ENCODE measurements at places on chromosomes 3 and 15.

- no peak for DNase-seq
Observed at GRCh38 chr15:43948691-43949325, 122.0 kb downstream of the WDR76 start.

DNA sequence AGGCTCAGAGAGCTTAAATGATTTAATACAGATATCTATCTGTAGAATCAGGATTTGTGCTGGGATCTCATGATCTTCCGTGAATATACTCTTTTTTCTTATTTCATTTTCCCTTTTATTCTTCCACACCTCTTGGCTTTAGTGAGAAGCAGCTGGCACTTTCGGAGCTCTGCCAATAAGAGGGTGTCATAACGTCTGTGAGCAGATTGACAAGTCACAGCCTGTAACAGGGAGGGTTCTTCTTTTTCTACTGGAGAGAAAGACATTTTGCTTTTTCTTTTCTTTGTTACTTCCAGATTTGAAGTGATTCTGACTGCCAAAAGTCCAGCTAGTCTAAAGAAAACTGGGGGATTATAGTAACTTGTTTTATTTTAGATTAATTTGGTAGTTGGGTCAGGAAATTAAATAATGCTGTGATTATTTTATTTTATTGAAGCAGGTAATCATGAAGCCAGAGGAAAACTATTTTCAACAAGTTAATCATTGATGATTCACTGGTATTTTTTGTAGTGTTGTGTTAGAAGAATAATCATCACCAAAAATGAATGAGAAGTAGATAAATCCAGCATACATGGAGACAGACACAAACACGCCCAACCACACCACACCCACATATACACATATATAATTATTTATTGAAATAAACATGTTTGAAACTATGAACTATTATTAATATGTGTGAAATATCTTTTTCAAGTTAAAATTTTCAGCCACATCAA, 69.8 kb downstream of the TNFAIP8L3 start:
- no peak for DNase-seq

GRCh38 chr3:119637679-119638477, 22.5 kb downstream of the POPDC2 start:
- no peak for DNase-seq

DNA sequence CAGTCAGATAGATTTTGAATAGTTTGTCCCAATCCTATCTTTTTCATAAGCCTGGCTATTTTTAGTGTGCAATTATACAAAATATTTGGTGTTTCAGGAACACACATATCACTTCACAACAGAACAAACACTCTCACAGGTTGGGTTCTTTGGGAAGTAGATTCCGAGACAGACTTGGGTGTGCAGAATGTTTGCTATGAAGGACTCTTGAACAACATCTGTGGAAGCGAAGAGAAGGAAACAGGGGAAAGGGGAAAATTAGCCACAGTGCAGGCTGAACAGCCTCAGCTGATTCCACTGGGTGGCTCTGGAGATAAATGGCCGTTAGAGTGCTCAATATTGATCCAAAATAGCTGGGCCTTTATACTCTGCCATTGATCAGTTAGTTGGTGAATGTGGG, 61.8 kb downstream of the GUCA1C start:
- DNase-seq, result no peak

GRCh38 chr15:77836121-77836692, 203.5 kb upstream of the LINGO1 start:
- no peak for DNase-seq

GRCh38 chr3:194270627-194271459, 80.3 kb downstream of the CPN2 start:
- no peak for DNase-seq

DNA sequence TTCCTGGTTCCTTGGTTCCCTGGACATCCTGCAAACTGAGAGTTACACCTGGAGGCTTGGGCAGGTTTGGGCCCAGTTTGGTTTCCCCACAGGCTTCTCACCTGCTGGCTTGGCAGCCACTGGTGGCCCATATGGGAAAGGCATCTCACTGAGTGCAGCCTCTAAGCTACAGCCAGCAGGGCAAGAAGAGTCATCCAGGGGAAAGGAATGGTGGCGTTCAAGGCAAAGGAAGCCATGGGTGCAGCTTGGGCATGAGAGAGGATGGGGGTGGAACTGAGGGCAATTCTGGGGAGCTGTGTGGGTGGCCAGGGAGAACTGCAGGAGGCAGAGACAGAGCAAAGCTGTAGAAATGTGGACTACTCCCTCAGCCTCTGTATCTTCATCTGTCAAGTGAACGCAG, 106.4 kb downstream of the EPHB1 start:
- no peak for DNase-seq

GRCh38 chr15:32685576-32685975, 32.2 kb upstream of the GREM1 start:
- no peak for DNase-seq

DNA sequence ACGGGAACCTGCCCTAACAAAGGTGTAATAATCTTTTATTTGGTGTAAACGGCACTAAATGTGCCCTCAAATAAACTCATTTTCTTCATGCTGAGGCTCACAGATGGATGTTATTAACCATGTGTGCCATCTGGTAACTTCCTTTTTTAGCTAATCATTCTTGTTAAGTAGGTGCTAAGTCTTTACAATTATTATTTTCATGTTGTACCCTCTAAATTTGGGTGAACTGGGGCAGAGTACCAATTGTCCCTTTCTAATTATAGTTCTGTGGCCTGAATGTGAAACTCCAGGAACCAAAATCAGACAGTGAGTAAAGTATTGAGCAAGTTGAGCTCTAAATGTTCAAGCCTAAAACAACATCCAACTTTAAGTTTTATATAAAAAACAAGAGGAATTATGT, 220.7 kb upstream of the CADM2 start:
- DNase-seq, result no peak

DNA sequence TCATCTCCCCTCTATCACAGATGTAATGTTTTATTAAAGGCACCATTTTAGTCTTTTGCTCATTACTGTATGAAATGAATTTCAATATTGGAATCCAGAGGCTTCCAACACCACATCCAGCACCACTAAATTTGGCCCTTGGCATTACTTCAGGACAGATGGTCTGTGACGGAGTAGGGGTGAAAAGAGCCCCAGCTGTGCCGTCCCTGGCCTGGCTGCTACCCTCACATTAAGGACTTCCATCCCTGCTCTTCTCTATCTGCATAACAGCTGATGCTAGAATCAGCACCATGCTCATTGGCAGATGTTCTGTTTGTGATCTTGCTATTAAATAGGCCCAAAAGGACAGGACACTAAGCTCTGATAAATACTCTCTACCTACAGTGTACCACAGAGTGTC, 152.9 kb downstream of the IL1RAP start:
- DNase-seq, result no peak

DNA sequence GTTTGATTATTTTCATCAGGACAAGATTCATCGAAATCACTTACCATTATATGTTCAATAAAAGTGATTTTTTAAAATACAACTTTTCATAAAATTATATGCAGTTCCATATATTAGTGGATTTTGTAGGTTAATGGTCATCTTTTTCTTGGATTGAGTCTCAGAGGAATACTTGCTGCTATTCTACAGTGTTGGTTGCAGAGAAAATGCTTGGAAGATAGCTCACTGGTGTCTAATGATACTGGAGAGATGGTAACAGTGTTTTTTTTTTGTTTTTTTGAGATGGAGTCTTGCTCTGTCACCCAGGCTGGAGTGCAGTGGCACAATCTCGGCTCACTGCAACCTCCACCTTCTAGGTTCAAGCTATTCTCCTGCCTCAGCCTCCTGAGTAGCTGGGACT, 143.3 kb downstream of the TCF12 start:
- no peak for DNase-seq

- DNase-seq, result no peak
Observed at GRCh38 chr3:125310623-125311081, 64.5 kb downstream of the ZNF148 start.

- no peak for DNase-seq
Observed at GRCh38 chr3:112136046-112136445, 3.0 kb upstream of the GCSAM start.

DNA sequence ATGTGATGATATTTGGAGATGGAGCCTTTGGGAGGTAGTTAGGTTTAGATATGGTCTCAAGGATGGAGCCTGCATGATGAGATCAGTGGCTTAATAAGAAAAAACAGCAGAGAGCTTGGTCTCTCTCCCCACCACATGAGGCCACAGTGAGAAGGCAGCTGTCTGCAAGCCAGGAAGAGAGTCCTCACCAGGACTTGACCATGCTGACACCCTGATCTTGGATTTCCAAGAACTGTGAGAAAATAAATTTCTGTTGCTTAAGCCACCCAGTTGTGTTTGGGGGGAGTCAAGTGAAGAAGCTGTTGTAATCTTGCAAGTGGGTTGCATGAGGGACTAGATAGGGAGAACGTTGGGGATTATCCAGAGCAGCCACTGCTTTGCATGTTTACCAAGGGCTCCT, 62.3 kb upstream of the TNFAIP8L3 start:
- DNase-seq, result no peak

DNA sequence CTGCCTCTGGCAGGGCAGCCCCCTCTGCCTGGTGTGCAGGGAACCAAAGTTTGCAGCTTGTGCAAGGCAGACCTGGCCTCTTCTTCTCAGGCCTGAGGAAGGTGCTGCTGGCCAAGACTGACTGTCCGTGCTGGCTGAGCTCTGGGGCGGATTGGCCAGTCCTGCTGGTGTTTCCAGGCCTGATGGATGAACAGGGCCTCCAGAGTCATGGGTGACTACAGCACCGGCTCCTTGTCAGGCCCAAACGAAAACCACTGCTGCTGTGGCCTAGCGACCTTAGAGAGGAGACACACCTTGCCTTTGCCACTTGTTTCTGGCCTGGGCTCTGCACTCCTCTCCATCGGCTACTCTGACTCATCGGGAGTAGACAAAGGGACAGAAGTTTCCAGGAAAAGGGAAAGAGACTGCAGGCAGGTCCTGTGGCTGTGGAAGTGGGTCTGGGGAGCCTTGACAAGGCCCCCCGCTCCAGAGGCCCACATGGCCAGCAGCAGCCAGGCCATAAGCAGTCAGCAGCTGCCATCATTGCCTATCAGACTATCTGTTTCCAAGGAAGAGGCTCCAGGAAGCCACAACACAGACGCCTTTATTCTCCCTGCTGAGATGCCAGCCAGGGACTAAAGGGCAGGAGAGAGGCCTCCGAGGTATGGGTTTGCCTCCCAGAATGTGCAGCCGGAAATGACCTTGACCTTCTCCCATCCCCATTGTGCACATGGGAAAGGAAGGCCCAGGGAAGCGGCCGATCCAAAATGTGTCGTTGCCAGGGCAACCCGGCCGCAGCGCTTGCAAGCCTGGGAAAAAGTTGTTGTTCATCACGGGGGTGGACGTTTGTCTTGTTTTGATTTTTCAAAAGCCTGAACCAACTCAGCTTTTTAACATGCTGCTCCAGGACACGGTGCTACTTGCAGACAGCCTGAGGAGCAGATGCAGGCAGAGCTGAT, 160.5 kb downstream of the CHSY1 start:
- DNase-seq, result no peak

GRCh38 chr3:70963431-70964275, 619.9 kb downstream of the FOXP1 start:
- DNase-seq, result peak; percentile 33

DNA sequence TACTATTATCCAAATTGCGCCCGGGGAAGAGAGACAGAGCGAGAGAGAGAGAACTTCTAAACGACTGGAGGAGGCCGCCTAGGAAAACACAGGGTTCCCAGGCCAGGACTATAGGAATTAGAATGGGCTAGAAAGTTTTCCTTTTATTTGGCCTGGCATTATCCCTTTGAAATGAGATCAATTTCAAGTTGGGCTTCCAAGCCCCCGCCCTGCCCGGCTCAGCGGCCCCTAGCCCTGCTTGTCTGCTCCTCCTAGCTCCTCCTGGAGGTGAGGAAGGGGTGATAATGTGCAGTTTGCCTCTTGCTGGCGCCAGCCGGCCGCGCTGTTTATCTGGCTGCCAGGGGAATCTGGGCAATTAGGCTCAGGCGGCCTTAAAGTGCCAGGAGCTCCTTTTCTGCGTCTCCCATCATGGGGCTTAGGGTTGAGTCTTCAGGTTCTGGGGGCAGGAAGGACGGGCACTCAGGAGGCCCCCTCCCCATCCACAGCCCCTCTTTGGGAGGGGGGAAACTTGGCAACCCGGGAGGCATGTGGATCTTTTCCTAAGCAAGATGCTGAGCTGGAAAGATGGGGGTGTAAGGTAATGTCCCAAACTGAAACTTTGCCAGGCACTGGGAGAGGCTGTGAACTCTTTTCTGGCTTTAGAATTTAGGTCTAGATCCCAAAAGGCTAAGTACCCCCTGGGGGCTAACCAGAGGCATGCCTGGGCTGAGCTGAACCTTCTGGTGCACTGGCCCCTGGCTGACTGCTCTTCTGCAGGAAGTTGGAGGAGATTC, 5.5 kb downstream of the SMAD6 start:
- no peak for DNase-seq

GRCh38 chr15:93553167-93553935, 464.3 kb upstream of the RGMA start:
- no peak for DNase-seq

DNA sequence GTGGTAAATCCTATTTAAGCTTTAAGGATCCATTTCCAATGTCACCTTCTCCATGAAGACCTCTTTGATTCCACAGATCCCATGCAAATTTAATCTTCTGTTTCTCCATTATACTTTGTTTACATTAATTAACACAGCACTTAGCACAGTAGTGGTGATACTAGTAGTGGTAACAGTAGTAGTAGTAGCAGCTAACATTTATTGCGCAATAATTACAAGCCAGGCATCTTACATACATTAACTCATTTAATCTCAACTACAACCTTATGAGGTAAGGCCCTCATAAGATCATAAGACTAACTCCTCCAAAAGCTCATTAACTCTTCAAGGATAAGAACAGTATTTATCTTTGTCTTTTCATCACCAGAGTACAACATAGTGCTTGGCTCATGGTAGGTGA, 54.8 kb upstream of the FSIP1 start:
- DNase-seq, result no peak

DNA sequence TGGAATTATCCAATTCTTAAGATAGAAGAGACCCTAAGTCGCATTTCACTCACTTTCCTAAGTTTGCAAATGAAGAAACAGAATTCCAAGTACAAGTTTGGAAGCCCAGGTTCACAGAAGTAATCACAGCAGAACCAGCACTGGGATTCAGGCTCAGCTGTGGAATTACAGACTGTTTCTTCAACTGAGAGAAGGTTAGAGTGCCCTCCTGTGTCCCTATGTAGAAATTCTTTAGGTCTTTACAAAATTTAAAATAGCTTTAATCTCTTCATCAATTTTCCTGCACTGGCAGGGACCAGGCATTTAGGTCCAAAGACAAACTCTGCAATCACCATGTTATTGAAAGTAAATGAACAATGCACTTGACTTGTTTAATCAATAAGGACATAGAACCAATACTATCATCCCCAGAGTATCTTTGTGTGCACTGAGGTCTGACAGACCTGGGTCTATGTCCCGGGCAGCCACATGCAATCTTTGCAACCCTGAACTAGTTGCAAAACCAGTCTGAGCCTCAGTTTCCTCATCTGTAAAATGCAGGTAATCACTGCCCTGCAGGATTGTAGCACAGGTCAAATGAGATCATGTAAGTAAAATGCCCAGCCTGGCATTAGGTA, 96.3 kb upstream of the ZBED2 start:
- DNase-seq, result no peak

DNA sequence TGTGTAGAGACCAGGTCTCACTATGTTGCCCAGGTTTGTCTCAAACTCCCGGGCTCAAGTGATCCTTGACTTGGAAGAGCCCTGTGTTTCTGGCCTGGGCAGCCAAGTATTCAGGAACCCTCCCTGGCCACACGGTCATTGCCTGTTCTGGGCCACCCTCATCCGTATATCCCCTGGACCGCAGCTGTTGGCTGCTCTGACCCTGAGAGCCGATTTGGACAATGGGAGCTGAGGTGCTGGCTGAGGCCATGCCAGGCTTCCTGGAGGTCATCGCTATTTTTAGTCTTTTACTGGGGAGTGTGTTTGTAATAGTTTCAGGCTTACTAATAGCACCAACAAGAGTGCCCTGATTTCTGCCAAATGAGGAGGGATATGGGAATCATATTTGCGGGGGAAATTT, 60.7 kb downstream of the ADAMTS7 start:
- no peak for DNase-seq

Data from NCI-H1048 (cell line).